ENCODE measurements at places on chromosomes 7 and 10.

- DNase-seq = no peak
These were observed 1038.3 kb downstream of the LRMDA start for GRCh38 chr10:76469675-76470074.

- no peak for DNase-seq
These were observed 189.6 kb downstream of the ADAM12 start for GRCh38 chr10:126198681-126199080.

- no peak for DNase-seq
These were observed 59.4 kb upstream of the MXI1 start for GRCh38 chr10:110147961-110148360.

DNA sequence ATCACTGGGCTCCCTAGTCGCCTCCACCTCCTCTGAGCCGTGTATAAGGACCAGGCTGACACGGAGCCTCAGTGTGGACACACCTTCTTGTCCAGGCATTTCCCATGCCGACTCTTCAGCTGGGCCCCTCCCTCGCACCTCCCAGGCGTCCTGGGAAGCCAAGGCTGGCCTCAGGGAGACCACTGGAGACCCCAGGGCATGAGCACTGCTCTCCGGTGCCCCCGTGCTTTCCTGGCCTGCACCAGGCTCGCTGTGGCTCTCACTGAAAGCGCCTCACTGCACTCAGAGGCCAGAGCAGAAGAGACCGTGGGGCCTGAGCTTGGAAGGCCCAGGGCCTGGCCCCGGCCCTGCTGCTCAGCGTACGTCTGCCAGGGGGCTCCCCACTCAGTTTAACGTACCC, 31.4 kb downstream of the LRRC27 start:
- DNase-seq = no peak

GRCh38 chr10:114188001-114188400, 8.8 kb downstream of the TDRD1 start:
- no peak for DNase-seq

Measured in stimulated activated CD8-positive, alpha-beta memory T cell treated with anti-CD3 and anti-CD28 coated beads, Interleukin-4, amount 100 ng/mL, for 1 hour (primary cell).